Activated naive CD4-positive, alpha-beta T cell (primary cell): ENCODE measurements at places on chromosomes 6 and 20.

GRCh38 chr20:62458275-62459251 lies 17.2 kb downstream of the GATA5 start:
- DNase-seq, result no peak

GRCh38 chr6:85678026-85678601 lies 35.4 kb upstream of the SYNCRIP start:
- DNase-seq, result no peak

- no peak for DNase-seq
Measured at GRCh38 chr6:104326173-104327001, 533.3 kb downstream of the HACE1 start.

- no peak for DNase-seq
Measured at GRCh38 chr6:41498968-41499599, 47.1 kb upstream of the FOXP4 start.

DNA sequence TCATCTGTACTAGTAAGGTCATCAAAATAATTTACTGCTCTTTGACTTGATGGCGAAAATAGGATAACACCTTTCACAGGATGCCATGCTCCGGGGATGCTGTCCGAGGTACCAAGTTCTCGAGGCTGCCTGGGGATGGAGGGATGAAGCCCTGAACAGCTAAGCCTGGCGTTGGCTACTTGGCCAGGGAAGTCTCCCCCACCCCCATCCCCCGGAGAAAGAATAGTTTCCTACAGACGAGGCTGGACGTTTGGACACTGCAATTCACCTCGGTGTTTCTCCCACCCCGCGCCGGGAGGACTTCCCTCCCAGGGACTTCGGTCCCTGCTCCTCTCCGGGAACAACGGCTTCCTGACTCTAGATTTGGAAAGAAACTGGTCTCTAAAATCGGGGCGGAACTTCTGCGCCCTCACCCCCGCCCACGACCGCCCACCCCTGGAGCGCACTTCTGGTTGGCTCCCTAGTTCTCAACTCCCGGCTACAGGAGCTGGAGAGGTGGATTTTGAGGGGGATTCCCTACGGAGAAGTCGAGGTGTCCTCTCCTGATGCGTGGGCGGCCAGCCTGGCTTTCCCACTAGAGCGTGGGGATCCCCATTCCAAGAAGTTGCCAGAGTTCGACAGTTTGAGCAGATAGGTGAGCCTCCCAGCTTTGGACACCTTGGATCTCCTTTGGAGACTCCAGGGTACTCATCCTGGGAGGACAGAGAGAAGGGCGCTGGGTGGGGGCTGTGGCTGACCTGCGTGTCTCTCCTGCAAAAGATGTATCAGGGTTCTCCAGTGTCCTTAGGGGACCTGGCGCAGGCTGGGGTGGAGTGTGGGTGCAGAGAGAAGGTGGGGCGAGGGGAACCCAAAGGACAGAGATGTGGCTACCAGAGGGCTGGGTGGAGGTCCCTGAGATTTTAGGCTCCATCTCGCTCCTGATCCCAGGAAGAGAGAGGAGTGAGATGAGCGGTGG lies 1.1 kb downstream of the PCSK2 start:
- no peak for DNase-seq

GRCh38 chr6:118974790-118975189 lies 39.8 kb upstream of the MCM9 start:
- no peak for DNase-seq

- no peak for DNase-seq
Measured at GRCh38 chr6:142187209-142187608, 40.1 kb downstream of the VTA1 start.

- no peak for DNase-seq
Measured at GRCh38 chr6:88047510-88048150, at the start of gene SPACA1. Gene SPACA1, plus strand, starts transcription at chr6:88047841. Its CDS starts 65 bp downstream, at chr6:88047906.

GRCh38 chr6:20186981-20187380 lies 25.3 kb downstream of the MBOAT1 start:
- DNase-seq, result no peak

DNA sequence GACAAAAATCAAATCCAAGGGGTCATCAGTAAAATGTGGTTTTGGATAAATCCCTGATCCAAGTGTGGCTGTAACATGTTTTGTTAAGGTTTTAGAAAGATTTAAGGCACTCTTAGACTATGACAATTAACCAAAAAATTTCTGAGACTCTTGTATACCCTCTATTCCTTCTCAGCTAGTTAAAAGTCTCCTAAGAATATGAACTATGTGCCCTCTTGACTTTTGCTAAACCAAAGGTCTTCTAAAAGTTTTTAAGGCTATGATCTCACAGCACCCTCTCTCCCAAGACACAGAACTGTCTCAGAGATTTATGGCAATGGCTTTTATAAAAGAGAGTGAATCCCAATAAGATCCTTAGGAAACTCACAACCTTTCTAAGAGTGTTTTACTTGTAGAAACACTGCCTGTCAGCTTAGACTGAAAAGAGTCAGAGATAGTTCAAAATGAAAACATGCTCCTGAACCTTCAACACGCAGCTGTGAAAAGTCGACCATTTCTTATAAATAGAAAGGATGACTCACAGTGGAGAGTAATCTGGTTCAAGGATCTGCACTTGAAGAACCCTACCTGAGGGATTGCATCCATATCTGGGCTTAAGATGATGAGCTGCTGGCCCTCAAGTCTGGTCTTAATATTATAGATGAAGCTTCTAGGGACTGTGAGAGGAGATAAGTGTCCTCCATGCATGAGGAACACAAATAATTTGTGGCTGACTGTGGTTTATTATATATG lies 388.4 kb upstream of the GJE1 start:
- no peak for DNase-seq

GRCh38 chr20:36480456-36481048 lies 60.8 kb upstream of the MYL9 start:
- DNase-seq, result no peak

GRCh38 chr6:158939255-158940159 lies 60.5 kb downstream of the RSPH3 start:
- DNase-seq, result no peak

GRCh38 chr6:163469459-163469985 lies 55.0 kb downstream of the QKI start:
- DNase-seq, result no peak

DNA sequence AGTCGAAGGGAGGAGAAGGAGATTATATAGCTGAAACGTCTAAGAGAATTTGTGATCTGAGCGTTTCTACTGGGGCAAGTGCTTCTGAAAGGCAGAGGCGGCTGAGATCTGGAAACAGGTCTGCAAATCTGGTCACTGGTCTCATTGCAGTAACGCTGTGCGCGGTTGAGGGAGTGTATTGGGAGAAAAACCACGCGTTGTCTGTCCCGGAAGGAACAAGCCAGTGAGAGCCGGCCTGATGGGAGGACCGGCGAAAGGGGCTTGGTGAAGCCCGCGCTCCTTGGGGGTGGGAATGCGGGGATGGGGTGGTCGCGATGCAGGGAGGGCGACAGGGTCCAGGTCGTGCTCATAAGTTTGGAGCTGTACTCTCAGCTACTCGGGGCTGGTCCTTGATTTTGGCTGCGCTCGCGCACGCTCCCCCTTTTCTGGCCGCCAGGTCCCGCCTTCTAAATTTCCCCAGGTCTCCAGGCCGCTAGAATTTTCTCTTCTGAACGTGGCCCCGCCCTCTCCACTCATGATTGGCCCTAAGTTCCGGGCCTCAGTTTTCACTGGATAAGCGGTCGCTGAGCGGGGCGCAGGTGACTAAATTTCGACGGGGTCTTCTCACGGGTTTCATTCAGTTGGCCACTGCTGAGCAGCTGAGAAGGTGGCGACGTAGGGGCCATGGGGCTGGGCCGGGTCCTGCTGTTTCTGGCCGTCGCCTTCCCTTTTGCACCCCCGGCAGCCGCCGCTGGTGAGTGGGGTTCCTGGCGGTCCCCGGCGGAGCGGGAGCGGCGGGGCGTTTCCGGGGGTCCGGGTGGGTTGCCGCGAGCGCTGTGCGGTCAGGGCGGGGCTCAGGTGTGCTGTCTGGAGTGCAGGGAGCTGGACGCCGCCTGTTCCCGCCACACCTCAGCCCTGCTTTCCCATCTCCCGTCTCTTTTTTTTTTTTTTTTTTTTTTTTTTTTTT lies at the start of gene MICB:
Gene MICB (plus strand): TSS at position 615 of the 946 bp plus-strand sequence. CDS start 49 bp downstream, at position 664.
- peak; percentile 42 for DNase-seq

- no peak for DNase-seq
Measured at GRCh38 chr6:91386204-91386603, 799.3 kb upstream of the MAP3K7 start.

GRCh38 chr6:35725081-35725708 lies 11.6 kb upstream of the ARMC12 start:
- DNase-seq, result no peak

DNA sequence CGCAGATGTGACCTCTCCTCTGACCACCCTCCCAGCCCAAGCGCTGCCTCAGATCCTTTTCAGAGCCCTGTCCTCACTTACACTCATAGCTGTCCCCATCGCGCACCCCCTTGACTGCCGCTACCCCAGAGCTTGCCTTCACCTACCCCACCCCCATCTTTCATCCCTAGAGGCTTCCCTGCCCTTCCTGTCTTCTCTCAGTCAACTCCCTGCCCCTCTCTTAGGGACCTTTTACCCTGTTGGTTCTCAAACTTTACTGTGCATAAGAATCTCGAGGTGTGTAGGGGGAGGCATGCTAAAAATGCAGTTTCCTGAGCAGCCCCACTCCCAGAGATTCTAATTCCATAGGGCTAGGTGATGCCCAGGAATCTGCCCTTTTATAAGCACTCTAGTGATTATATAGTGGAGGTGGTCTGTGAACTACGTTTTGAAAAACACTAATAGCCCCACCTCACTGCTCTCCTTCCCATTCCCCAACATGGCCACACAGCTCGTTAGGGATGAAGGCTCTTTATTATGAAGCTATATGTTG lies 725 bp downstream of the TM9SF4 start:
- DNase-seq, result no peak

- no peak for DNase-seq
Measured at GRCh38 chr6:14082771-14083170, 34.8 kb upstream of the CD83 start.

DNA sequence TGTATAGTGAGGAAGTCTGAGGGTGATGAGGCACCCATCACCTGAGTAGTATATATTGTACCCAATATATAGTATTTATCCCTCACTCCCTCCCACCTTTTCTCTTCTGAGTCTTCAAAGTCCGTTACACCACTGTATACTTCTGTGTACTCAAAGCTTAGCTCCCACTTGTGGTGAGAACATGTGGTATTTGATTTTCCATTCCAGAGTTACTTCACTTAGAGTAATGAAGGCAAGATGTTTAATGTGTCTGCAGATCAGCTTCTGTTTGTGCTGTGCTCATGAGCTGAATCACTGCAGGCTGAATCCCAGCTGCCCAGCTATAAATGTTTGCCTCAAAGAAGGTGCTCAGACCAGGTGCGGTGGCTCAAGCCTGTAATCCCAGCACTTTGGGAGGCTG lies 139.3 kb upstream of the FOXA2 start:
- no peak for DNase-seq

- DNase-seq, result no peak
Measured at GRCh38 chr6:81977486-81977885, 225.0 kb upstream of the TENT5A start.

GRCh38 chr20:37651932-37652331 lies 41.9 kb upstream of the CTNNBL1 start:
- no peak for DNase-seq

- DNase-seq, result no peak
Measured at GRCh38 chr6:111068109-111068865, 19.0 kb upstream of the SLC16A10 start.

DNA sequence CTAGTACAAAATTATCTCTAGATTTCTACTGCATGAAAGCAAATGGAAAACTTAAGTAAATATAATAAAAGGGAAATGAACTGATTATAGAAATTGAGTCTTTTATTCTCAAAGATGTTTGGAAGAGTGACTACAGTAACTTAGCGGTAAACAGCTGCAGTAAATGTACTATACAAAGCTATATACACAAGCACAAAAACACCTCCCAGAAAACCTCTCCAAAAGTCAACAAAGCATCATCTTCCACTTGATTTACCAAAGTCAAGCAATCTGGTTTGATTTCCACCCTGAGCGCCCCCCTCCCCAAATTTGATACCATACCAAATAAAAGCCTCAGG lies 142.1 kb upstream of the SHLD1 start:
- no peak for DNase-seq

- DNase-seq, result no peak
Measured at GRCh38 chr6:144266091-144266649, 19.0 kb upstream of the UTRN start.

DNA sequence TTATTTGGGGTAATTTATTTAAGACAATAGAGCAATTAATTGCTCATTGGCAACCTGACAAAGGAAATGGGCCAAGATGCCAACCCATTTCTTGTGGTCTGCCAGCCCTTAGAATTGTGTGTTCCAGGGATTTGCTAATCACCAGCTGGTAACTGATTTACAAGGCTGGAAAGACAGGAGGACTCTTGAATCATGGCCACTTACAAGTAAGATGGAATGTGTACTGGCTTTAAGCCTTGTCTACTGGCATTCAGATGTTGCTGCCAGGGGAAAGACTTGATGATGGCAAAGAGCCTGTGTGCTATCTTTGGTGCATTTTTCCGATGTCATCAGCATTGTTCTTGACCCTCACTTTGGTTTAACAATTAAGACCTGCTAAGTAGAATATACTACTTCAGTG lies 91.0 kb downstream of the BCKDHB start:
- no peak for DNase-seq

DNA sequence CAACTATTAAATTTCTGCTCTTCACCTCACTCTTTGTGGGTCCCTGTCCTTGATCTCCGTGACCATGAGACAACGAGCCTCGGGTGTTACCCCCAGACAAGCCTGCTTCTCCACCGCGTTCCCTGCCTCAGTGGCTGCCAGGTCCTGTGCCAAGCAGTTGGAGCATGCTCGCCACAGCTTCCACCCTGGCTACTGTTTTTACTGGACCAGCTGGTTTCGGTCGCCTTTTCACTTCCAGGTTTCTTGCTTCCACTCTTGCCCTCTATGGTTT lies 5.6 kb downstream of the TP53RK start:
- DNase-seq, result no peak

DNA sequence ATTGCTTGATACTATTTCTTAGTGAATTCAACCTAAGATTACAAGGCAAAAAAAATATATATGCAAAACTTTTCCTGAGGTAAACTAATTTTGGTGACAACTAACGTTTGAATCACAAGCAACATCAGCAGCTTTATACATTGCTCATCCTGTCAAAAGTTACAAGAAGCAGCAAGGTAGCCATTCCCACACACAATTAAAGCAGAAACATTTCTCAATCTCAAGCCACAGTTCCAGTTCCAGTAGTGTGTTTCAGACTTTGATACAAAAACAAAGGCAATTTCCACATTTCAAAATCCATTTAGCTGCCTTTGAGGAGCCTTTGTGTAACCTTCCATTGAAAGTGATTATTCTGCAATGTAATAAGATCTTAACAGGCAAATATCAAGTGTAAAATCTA lies 191.0 kb downstream of the WDR27 start:
- no peak for DNase-seq

GRCh38 chr20:16477632-16478031 lies 95.6 kb downstream of the KIF16B start:
- no peak for DNase-seq

GRCh38 chr6:2488578-2488977 lies 243.2 kb upstream of the GMDS start:
- DNase-seq, result no peak

GRCh38 chr6:11236076-11236750 lies 3.7 kb upstream of the NEDD9 start:
- no peak for DNase-seq

GRCh38 chr6:90038961-90039653 lies 144.8 kb downstream of the GJA10 start:
- DNase-seq, result no peak
